ENCODE measurements at places on chromosomes 3 and 15.
A peak's percentile ranks its signal among the peaks of the same experiment; 100 is the strongest.

DNA sequence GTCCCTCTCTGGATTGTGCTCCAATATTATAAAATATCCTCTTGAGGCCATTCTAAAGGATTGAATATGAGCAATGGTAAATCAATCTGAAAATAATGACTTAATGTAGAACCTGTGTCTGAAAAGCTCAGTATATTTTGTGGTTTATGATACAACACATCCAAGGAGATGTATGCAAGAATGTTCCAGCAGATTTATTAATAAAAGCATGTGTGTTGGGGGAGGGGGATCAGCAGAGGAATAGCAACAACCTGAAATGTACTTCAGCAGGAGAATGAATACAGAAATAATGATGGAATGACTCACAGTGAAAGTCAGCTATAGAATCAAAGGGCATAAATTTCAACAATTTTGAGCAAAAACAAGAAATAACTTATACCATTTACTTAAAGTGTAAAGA, 56.7 kb upstream of the NUDT16 start:
- DNase-seq: peak; percentile 23

DNA sequence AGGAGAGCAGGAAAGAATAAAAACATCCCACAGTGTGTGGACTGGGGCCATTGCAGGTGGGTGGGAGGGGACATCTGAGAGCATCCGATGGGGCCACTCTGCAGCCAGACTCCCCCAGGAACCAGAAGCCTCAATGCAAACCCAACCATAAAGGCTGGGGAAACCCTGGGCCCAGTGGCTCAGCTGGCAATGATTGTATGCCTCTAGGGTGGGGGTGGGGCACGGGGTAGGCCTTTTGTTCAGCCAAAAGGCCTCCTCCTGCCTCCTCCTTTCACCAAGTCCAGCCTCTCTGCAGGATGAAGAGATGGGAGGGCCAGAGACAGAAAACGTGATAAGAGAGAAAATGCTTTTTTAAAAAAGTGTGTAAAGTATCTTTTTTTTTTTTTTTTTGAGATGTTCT, 45.5 kb upstream of the HERC1 start:
- no peak for DNase-seq

DNA sequence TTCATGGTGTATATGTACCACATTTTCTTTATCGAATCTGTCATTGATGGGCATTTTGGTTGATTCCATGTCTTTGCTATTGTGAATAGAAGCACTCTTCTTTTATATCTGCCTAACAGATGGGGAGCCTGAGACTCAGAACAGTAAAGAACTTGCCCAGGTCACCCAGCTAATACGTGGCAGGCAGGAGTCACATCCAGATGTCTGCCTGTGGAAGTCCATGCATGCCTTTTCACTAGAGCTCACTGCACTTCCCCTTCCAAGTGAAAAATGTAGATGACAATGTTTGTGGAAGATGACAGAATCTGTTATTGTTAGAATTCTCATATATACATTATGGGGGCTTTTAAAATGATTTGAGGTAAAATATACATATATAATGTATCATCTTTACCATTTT, 165.0 kb downstream of the PDZRN3 start:
- peak; percentile 51 for DNase-seq

DNA sequence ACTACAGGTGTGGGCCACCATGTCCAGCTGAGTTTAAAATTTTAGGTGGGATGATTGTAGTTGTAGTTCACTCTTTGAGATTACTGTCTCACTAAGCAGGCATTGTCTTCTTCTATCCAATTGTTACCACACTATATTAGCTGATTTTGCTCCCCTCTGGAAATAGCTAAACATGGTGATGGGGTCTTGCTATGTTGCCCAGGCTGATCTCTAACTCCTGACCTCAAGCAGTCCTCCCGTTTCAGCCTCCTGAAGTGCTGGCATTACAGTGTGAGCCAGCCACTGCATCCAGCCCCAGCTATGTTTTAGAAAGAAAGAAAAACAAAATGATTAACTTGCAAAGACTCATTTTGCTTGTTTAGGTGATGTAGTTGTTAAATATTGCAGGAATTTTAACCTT, 30.6 kb downstream of the YEATS2 start:
- DNase-seq: no peak

DNA sequence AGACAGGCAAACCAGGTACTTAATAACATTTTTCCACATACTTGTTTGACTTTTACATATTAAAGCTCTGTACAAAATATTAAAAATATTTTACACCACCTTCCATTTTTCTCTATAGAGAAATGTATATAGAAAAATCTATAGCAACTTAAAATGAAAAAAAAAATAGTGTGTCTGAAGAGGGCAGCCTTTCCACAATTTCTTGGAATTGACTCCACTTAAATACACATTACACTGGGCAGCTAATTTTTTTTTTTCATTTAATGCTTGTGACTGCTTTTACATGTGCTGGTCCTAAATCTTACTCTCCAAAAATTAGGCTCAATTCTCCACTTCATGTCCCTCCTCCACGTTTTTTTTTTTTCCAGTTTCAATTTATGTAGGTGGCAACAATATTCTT, 427.0 kb upstream of the RBMS3 start:
- no peak for DNase-seq

DNA sequence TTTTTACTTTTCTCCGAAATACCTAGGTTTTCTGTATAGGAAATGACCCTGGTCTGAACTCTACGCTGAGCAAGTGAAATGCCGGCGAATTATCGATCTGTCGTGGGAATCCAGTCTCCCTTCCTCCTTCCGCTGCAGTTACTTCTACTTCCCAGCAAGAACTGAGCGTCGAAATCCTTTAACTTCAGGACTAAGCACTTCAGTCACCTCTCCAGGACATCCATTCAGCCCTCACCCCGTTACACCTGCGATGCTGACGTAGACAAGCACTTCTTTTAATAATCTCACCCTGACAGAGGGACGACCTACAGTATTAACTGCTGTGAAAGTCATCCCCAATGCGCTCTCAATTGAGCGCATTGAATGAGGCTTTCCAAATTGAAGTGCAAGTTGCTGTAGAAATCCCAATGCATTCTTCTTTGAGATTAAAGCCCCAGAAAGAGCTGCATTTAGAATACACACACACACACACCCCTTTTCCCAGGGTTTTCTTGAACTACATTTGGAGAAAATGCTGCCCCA, 1.3 kb downstream of the TOP2B start:
- no peak for DNase-seq

DNA sequence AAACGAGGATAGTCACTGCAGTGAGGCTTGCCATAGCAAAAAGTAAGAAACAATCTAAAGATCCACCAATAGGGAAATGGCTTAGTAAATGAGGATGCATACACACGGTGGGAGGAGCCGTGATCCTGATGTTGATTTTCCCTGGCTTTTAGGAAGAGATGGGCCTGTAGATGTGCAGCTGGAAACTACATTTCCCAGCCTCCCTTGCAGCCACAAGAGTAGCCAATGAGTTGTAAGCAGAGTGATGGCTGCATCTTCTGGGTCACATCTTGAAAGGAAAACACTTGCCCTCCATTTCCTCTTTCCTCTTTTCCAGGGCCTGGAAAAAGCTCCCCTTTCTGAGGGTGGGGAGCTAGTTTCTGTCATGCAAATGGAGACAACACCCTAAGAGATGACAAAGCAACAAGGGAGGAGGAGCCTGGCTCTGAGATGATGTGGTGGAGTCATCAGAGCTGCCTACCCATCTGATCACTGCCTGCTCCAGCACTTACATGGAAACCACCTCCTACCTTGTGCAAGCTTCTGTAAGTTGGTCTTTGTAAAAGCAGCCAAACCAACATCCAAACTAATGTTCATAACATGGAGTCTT, 139.1 kb downstream of the TLE3 start:
- DNase-seq: peak; percentile 8

- no peak for DNase-seq
Measured at GRCh38 chr3:101690972-101691371, 4.5 kb upstream of the RPL24 start.

- no peak for DNase-seq
Measured at GRCh38 chr3:188516515-188516914, 362.6 kb downstream of the LPP start.

Data from fibroblast of skin of back (primary cell).